ENCODE measurements at places on chromosomes 7 and 10. TPM values are rescaled to one million over a fixed set of nuclear protein-coding genes. Genes with fewer than 3 reads are reported as not detected.

The AMPH gene
- total RNA-seq = not detected

- DNase-seq = no peak
Measured at GRCh38 chr7:74615933-74616780, 41.4 kb upstream of the GTF2I start.

DNA sequence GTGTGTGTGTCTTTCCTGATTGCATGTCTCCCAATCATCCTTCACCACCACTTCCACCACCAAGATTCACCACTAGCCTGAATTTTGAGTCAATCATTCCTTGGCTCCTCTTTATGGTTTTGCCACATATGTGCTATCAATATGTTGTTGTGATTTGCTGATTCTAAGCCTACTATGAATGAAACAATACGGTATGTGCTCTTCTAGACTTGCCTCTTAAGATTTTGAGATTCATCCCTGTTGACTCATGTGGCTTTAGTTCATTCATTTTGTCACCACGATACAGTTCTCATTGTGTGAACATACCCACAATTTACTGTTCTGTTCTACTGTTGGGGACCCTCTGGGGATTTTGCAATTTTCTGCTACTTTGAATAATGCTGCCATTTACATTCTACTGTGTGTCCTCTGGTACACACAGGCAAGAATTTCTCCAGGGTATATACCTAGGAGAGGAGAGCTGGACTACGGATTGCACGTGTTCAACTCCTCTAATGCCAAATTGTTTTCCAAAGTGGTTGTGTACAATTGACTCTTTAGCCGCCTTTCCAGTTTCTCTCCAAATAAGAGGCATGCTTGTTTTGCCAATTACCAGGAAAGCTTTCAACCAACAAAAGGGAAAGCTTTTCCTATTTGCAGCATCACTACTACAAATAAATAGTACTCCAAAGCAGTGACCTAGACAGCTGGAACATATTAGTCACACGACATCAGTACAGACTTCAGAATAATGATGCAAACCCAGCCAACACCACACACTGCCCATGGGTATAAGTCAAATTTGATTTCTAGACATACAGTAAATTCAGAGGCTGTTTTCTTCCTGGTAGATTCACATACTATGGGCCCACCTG lies 30.0 kb downstream of the SGMS1 start:
- DNase-seq = no peak

The TMEM254 gene
- 14.0 TPM for total RNA-seq

- DNase-seq = no peak
Measured at GRCh38 chr10:121558238-121558637, 40.0 kb downstream of the FGFR2 start.

The PIP gene
- total RNA-seq = not detected

- DNase-seq = no peak
Measured at GRCh38 chr7:157622000-157622399, 285.2 kb downstream of the DNAJB6 start.

DNA sequence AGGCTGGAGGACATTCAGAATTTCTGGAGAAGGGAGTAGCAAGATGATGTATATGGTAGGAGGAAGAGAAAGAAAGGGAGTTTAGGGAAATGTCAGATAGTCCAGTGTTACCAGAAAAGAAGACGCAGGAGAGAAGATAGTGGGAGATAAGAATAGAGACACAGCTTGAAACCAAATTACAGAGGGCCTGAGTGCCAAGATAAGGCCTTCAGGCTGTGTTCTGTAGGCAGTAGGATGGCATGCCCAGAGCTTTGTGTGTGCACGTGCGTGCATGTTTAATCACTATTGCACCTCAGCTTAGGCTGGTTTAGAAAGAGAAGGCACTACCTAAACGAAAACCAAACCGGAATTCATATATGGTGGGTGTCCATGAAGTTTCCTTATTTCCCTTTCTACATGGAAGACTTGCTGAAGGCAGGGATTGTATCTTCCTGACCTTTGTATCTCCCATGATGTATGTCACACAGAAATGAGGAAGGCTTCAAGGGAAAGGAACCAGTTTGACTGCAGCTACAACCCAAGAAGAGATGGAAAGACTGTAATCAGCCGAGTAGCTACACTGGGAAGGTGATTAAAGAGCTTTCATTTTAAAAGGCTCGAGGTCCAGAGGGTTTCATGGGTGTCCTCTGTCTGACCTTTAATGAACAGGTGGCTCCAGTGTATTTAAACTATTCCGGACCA lies 35.8 kb upstream of the BHLHA15 start:
- DNase-seq = peak; percentile 18

GRCh38 chr10:64071218-64071617 lies 550.0 kb downstream of the REEP3 start:
- no peak for DNase-seq

DNA sequence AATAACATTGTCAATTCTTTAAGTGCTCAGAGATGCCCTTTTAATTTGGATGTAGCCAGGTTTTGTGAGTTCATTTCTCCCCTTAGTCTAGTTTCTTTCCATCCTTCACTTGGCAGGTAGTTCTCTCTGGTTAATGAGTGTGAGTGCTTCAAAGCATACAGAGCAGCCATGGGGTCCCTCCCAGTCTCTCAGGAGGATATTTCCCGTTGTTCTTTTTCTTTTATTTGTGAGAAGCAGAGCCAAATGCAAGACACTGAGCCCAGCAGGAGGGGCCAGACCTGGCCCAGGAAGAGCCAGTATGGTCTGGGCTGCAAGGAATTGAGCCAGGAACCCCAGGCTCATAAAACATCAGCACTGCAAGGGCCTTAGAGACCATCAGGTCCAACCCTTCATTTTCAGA lies 52.4 kb downstream of the PLCE1 start:
- DNase-seq = no peak

DNA sequence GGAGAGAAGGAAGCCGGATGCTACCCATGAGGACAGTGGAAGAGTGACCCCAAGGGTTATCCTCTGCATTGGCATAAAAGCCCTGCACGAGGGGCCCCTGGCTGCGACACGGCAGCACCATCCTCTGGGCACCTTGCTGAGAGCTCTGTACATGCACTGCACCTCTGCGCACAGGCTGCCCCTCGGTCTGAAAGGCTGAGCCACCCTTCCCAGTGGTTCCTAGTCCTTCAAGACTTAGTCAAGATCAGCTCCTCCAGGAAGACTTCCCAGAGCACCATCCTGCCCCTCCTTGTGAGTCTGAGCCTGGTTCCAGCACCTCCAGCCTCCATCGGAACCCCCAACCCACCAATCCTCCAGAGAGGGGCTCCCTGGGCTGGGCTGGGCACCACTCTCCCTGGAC lies 37.9 kb upstream of the CNPY1 start:
- no peak for DNase-seq

GRCh38 chr10:77550378-77550777 lies 87.2 kb downstream of the KCNMA1 start:
- no peak for DNase-seq

DNA sequence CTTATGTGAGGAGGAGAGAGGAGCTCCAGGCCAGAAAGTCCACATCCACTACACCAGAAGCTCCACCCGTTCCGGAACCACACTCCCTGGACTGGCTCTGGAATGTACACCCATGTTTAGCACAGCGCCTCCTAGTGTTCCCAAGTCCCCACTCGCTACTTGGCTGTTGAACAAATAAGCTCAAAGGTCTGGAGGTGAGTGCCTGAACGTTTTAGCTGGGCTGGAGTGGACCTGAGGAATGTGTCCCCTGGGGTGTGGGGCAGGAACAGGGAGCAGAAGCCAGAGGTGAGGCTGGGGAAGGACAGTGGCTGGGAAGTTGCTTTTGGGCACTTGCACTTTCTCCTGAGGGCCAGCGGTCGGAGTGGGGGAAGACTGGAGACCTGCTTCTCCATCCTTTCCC lies 164.1 kb upstream of the CDCA7L start:
- DNase-seq = peak; percentile 36

The ZNF789 gene
- 7.8 TPM for total RNA-seq

The C10orf67 gene
- not detected for total RNA-seq

DNA sequence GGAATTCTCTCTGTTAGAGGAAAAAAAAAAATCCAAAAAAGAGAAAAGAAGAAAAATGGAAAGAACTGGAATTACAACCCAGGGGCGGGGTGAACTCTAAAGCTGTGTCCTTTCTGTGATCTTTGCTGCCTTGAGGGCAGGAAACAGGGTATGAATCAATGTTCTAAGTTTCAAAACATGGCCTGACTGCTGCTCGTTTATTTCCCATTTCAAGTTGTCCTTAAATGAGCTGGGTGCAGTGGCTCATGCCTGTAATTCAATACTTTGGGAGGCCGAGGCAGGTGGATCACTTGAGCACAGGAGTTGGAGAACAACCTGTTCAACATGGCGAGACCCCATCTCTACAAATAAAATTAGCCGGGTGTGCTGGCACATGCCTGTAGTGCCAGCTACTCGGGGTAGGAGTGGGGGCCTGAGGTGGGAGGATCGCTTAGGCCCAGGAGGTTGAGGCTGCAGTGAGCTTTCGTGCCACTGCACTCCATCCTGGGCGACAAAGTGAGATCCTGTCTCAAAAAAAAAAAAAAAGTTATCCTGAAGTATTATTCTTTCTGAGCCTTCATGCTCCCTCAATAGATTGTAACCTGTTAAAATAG lies 24.7 kb upstream of the TFAM start:
- no peak for DNase-seq

GRCh38 chr7:37987732-37988131 lies 67.3 kb downstream of the EPDR1 start:
- DNase-seq = no peak

DNA sequence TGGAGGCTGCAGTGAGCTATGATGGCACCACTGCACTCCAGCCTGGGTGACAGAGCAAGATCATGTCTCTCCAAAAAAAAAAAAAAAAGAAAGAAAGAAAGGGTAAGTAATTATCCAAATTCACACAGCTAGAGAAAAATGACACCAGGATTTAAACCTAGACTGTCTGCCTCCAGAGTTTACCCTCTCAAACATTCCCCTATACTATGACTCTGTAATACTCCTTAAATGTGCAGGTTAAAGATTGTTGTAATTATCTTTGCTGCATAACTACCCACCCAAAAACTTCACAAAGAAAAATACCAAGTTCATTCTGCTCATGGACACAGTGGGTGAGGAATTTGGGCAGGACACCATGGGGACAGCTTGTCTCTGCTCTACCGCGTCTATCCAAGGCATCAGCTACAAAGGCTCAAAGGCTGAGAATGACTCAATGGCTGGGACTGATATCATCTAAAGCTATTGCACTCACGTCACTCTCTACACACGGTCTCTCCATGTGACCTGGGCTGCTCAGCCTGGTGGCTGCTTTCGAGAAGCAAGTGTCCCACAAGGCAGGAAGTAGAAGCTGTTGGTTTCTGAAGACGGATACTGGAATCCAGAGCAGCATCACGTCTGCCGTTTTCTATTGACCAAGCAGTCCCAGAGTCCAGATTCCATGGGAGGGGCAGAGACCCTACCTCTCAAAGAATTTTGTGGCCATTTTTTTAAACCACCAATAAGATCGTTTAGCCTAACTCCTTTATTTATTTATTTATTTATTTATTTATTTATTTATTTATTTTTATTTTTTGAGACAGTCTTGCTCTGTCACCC lies 185.7 kb upstream of the AUTS2 start:
- no peak for DNase-seq

DNA sequence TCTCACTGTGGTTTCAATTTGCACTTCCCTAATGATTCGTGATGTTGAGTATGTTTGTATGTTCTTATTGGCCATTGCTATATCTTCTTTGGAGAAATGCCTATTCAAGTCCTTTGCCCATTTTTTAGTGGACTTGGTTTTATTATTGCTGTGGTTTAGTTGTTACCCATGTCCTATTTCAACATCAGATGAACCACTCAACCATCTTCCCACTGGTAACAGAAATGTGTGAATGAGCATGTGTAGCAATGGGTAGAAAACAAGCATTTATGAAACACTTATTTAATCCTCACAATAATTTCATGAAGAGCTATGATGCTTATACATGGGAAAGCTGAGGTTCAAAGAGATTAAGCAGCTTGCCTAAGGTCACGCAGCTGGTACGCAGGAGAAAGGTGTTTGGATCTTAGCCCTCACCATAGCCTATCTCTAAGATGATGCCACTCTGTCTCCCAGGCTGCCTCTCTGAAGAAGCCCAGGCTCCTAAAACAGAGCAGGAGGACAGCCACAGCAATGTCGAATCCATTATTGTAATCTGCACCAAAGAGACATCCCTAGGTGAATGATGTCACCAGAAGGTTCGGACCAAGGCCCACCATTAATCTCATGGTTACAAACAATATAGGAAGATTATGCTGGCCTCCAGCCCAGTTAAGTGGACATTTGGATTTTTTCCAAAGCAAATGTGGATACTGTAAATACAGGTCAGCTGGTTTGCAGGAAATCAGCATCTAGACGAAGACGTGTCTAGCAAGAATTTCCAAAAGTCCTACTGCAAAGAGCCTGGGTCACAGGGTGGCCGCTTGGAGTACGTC lies 447.6 kb upstream of the ZMIZ1 start:
- no peak for DNase-seq

DNA sequence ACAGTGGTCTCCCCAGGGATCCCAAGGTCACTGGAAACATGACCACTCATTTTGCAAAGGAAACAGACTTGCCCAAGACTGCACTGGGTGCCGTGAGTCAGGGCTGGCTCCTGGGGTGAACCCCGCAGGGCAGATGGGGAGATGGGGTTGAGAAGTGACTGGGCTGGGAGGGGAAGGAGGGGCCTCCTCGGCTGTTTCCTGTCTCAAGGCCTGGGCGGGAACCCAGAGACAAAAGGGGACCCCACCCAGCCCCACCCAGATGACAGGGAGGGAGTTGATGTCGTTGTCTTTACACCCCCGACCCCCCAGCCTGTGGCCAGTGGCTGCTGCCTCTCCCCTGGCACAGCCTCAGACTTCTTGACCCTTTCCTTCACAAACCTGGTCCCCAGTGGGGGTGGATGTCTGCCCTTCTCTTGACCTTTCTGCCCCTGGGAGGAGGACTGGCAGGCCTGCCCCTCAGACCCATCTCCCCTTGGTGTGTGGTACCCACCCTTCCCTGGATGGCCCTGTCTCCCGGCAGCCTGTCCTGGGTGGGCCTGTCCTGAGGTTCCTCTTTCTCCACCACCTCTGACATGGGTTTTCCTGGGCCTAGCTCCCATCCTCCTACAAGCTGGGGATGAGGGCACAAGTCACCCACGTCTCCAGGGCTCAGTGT lies 1.4 kb downstream of the MYO1G start:
- DNase-seq = no peak

The ELMO1 gene
- not detected for total RNA-seq

DNA sequence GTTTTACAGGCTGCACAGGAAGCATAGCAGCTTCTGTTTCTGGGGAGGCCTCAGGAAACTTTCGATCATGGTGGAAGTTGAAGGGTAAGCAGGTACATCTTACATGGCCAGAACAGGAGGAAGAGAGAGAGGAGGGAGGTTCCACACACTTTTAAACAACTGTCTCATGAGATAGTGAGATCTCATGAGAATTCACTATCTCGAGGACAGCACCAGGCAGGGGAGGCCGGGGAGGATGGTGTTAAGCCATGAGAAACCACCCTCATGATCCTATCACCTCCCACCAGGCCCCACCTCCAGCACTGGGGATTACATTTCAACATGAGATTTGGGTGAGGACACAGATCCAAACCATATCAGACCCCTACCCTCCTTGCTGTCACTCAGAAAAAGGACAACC lies 23.7 kb downstream of the ZNF503 start:
- no peak for DNase-seq

All from G401 (cell line).